ENCODE measurements at places on chromosomes 7 and 10.

DNA sequence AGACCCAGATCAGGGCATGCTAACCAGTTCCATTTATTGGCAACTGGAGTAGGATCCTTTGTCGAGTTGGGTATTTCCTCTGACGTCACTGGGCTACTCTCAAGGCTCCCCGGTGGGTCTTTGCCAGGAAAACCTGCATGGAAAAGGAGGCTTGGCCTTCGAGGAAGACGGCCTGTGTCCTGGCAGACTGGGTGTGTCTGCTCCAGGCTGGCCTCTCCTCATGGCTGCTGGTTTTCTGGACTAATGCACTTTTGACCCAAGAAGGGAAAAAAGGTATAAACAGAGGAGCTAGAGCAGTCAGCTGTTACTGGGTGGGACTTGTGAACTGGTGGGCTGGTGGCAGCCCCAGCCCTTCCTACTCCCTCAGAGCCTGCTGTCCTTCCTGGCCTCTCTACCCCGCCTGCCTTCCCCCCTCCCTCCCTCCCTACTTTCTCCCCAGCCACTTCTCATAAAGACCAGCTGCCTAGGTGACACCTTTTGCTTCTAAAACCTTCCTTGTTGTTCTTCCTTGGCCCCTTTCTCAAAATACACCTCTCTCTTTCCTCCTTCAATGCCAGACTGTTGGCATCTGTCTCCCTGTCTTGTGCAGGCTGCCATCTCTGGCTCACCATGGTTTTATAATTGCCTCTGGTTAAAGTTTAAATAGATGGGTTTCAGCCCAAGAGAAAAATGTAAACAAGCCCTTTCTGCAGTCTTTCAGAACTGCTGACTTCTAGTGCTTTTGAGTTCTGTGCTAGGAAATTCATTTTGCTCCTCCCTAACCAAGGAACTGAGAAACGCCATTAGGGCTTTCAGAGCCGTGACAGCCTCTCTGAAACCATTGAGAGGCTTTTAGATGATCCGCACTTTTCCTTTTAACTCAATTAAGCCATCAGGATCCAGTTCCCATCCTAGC is 101.8 kb upstream of the MKLN1 start:
- no peak for DNase-seq

DNA sequence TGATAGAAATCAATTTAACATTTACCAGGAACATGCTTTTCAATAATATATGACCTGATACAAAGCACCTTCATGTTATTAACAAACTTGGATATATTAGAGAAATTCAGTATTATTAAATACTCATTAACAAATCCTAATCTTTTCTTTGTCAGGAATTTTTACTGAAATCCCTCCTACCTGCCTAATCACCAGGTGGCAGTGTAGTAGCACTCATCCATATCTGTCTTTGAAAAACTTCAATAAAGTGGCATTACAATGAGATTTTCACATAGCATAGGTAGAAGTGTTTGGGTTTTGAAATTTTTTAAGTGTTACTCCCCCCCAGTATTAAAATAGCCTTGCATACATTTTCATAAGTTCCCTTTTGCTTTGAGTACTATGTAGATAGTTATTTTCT is 1246.6 kb upstream of the LRRN3 start:
- no peak for DNase-seq

GRCh38 chr10:85557077-85557476 is 809.5 kb downstream of the GRID1 start:
- DNase-seq, result no peak

GRCh38 chr7:74289659-74290552 is 699 bp downstream of the CLIP2 start:
- no peak for DNase-seq

GRCh38 chr10:71984809-71985388 is 20.7 kb downstream of the CHST3 start:
- DNase-seq, result no peak

DNA sequence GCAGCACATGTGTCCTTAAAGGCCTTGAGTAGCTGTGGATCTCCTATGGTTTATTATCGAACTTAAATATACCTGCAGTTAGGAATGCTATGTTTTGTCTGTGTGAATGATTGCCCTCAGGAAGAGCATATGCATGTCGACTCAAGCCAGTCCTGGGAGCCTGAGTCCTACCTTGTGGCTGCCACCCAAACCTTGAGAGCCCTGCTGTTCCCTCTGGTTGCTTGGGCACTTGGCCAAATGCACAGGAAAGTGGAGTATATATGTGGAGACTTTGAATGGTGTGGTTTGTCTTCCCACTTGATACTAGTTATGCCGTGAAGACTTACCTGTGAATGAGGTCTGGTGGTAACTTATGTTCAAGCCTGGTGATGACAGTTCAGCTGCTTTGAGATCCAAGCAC is 409.8 kb downstream of the LRMDA start:
- no peak for DNase-seq

- no peak for DNase-seq
Observed at GRCh38 chr10:75827587-75828021, 396.2 kb downstream of the LRMDA start.

GRCh38 chr10:76353237-76353851 is 921.9 kb downstream of the LRMDA start:
- DNase-seq, result no peak

- DNase-seq, result peak; percentile 14
Observed at GRCh38 chr7:35036361-35037171, 719 bp downstream of the DPY19L1 start.

GRCh38 chr10:7491949-7492659 is 81.3 kb upstream of the SFMBT2 start:
- DNase-seq, result no peak

GRCh38 chr7:99825873-99826272 is 1.9 kb upstream of the CYP3A43 start:
- no peak for DNase-seq

DNA sequence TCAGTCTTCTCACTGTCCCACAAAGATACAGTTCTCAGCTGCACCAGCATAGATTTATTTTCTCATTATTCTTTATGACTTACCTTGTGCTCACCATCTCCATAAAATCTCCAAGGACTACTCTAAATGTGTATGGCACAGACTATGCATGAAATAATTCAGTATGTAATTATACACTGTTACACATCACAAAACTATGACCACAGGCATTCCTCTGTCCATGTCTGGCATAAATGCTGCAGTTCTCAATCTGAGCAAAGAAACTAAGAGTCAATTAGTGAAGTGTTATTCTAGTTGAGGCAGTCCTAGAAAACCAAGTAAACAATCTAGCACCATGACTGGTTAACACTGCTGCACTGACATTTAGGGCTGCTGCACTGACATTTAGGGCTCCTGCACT is 2.7 kb downstream of the CYCS start:
- DNase-seq, result no peak

DNA sequence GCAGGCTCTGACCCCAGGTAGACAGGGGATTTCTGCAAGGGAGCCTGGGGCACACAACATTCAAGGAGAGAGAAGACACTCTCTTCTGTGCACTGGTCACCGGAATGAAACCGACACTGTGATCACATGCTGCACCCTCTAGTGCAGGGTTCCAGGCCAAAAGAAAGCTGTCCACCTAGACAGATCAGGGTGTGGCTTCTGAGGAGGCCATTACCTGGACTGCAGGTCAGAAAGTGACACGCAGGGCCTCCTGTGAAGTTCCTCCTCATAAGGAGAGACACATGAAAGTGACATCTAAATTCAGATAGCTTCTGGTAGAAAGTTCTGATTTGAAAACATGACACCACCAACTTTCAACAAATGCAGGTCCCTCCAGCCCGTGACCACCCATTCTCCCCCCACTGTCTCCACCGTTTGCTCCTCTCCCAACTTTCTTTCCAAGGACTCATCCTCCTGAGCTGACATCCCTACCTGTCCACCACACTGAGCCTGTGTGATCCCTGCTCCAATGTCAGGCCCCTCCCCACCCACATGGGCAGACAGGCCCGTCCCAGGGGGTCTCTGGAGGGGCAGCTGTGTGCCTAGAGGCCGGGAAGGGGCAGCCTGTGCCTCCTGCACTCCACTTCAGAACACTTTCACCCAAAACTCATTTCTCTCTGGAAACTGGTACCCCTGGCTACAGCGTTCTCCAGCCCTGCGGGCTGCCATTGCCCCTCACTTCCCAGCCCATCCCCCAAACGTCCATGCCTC is 198.0 kb downstream of the TNS3 start:
- no peak for DNase-seq

DNA sequence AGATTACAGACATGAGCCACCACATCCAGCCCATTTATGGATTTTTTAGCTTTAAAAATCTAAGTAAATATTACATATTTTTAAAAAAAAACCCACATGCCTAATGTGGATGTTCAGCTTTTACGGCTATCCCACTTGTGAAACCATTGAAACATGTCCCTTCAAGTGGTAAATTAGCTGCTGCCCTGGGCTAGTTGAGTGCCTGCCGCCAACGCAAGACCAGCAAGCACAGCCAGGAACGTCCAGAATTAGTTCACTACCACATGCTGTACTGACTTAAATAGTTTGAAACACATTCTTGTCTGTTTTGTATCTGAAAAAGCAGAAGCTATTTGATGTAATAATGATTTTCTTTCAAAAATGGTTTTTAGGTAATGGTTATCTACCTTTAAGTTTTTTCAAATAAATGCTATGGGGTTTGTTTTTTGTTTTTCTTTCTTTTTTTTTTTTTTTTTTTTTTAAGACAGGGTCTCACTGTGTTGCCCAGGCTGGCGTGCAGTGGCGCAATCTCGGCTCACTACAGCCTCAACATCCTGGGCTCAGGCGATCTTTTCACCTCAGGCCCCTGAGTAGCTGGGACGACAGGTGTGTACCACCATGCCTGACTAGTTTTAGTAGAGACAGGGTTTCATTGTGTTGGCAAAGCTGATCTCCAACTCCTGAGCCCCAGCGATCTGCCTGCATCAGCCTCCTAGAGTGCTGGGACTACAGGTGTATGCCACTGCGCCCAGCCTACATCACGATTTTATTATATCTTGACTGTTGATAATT is 57.0 kb downstream of the KLRG2 start:
- no peak for DNase-seq

GRCh38 chr10:69807696-69808095 is 6.0 kb downstream of the COL13A1 start:
- no peak for DNase-seq

- no peak for DNase-seq
Observed at GRCh38 chr7:123748171-123748733, 551 bp downstream of the WASL start.

- no peak for DNase-seq
Observed at GRCh38 chr10:124157271-124157681, 63.9 kb upstream of the CHST15 start.

DNA sequence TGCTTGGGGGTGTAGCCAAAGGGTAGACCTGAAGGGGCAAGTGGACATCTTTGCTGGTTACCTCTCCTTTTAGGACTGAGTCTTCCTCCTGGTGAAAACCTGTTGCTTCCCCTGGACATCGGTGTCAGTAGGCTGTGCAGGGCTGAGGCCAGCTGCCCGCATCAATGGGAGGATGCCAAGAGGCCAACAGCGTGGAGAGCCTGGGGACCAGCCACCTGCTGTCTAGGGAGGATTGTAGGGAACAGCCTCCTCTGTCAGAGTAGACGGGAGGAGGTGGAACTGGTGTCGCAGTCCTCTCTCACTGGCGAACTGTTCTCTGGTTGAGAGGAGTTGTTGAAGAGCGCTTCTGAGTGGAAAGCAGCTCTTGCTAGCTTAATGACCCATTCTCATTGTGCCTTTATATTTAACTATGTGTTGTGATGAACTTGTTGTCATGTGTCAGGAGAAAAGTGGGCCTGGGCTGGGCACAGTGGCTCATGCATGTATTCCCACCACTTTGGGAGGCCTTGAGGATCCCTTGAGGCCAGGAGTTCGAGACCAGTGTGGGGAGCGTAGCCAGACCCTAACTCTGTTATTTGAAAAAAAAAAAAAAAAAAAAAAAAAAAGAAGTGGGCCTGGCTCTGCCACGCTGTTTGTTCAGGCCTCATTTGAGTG is 1.8 kb downstream of the SUFU start:
- no peak for DNase-seq

GRCh38 chr10:124106241-124106879 is 13.0 kb upstream of the CHST15 start:
- DNase-seq, result no peak

GRCh38 chr7:128167042-128167701 is 73.9 kb upstream of the LEP start:
- DNase-seq, result no peak

DNA sequence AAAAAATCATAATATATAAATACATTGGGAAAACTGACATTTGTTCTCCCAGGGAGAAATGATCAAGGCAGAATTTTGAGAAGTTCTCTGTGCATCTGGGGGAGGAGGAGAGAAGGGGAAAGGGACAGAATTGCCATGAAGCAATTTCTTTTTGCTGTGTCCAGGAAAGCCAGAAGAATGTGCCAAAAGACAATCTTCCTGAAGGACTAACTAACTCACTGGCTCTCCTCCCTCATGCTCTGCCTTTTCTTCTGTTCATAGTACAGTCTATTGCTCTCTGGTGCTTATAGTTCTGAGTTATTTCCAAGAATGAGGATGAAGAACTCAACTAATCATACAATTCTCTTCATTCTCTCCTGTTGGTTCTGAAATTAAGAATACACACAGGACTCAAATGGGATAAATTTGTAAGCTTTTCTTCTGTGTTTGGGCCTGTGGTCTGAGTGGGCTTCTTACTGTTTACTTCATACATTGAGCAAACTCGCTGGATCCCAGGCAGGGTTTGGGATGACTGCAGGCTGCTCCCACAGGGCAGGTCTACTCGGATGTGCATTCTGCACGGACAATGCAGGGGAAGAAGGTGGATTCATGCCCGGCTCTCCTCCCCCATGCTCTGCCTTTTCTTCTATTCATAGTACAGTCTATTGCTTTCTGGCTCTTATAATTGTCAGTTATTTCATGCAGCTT is 22.2 kb upstream of the FAM171A1 start:
- DNase-seq, result no peak

GRCh38 chr7:50418086-50418515 is 32.0 kb downstream of the FIGNL1 start:
- peak; percentile 59 for DNase-seq

DNA sequence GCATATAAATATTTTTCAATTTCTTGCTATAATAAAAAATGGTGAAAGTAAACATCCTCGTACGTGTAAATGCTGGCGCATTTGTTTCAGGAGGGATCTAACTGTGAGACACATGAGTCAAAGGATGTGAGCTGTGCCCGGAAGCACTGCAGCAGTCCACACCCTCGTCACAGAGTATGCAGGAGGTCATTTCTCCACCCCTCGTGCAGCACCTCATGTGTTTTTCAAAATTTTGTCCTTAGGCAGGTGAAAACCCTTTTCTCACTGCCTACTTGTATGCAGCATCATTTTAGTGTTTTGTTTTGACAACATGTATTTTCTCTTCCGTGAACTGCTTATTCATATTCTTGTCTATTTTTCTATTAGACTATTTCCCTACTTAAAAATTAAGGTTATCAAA is 162.7 kb downstream of the AVL9 start:
- DNase-seq, result no peak

DNA sequence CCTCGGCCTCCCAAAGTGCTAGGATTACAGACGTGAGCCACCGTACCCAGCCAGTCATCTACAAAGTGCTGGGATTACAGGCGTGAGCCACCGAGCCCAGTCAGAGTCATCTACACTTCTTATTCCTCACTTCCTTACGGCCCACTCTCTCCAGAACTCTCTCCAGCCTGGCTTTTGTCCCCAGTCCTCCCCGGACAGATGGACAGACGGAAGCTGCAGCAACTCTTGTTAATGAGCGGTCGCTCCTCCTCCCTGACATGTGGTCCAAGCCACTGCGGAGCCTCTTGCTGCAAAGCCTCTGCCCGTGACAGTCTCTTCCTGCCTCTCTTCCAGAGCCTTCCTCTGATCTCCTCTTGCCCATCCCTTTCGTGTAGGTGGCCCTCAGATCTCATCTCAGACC is 45.9 kb downstream of the TMEM270 start:
- no peak for DNase-seq

GRCh38 chr10:61376908-61377368 is 76.2 kb downstream of the TMEM26 start:
- no peak for DNase-seq

Data from stimulated activated CD4-positive, alpha-beta T cell treated with anti-CD3 and anti-CD28 coated beads, Interleukin-1b, Interleukin-23, amount 100 ng/mL, for 24 hours (primary cell).